ENCODE measurements at places on chromosomes 3 and 15.
A peak's percentile ranks its signal among the peaks of the same experiment; 100 is the strongest.

GRCh38 chr3:194870394-194871110, 184.9 kb downstream of the FAM43A start:
- no peak for DNase-seq

- DNase-seq, result no peak
Measured at GRCh38 chr3:136378011-136378410, 127.9 kb downstream of the PCCB start.

DNA sequence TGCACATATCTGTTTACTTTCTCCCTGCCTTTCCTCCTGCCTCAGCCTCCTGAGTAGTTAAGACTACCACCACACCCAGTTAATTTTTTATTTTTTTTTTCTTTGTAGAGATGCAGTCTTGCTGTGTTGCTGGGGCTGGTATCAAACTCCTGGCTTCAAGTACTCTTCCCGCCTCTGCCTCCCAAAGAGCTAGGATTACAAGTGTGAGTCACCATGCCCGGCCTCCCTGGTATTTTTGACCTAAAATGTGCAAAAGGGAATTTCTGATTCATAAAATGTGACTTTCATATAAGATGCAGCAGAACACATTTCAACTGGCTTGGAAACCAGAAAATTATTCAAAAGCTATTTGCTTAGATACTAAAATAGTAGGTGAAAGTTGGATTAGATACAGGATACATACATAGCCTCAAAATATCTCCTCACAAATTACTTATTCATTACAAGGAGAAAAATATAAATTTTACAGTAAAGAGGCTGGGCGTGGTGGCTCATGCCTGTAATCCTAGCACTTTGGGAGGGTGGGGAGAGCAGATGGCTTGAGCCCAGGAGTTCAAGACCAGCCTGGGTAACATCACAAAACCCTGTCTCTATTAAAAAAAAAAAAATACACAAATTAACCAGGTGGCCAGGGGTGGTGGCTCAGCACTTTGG, 32.0 kb downstream of the MAP4 start:
- no peak for DNase-seq

DNA sequence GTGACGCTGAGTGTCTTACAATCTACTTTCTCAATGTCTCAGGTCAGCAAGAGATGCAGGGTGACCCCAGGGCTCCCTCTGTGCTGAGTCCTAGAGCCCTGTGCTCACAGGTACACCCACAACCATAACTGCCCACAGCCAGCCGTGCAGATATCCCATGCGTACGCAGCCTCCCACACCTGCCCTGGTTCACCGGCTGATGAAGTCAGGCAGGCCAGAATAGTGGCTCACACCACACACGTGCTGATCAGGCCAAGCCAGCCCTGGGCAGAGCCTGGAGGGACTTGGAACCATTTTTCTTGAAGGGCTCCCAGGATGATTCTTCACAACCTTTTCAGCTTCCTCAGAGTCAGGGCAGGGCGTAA, 63.6 kb upstream of the RPL32 start:
- DNase-seq, result no peak

DNA sequence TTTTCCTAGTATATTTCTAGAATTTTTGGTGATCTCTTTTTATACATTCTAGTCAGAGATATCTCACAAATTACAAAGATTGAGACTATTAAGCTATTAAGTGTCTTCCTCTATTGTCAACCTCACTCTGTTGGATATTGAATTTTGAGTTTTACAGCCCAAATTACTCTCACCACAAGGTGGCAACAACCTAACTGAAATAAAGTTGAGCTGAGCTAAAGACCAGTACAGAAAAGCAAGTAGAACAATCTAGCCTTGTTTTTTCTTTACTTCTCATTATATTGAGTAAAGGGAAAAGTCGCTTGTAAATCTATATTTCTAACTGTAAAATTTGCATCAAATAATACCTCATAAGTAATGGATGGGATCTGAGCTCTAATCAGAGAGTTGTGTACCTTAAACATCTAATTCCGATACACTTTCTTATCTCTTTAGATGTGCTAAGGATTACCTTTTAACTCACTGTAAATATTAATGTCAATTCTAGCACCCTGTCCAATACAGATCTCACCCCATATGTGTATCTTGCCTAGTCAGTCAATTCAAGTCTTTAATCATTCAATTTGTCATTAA, 13.6 kb upstream of the COMMD2 start:
- DNase-seq, result no peak

GRCh38 chr3:189041482-189042090, 130.2 kb upstream of the TPRG1 start:
- DNase-seq, result peak; percentile 62

DNA sequence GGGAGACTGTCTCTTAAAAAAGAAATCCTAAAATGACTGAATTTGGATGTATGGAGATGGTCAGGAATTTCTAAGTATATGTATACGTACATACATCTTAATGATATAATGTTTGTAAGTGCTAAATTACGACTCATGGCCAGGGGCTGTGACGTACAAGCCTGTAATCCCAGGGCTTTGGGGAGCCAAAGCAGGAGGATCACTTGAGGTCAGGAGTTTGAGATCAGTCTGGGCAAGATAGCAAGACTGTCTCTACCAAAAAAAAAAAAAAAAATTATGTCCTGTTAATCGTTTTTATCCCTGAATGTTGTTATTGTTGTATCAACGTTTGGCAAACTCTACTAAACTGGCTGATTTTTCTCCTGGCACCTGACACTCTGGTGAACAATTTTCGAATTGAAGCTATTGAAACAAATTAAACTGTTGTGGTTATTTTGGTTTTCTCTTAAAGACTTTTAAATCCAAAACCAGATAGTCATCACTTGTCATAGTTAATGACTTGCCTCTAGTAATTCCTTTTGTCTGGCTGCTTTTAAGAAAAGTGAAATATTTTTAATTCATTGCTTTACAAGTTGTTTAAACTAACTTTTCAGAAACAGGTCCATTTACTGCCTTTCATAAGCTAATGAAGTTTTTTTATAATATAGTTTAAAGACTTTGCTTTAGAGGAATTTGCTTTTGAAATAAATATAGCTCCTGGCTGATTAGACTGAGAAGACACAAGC, 7.0 kb downstream of the MORF4L1 start:
- no peak for DNase-seq

- no peak for DNase-seq
Measured at GRCh38 chr3:50100386-50100785, 11.7 kb downstream of the RBM5 start.

DNA sequence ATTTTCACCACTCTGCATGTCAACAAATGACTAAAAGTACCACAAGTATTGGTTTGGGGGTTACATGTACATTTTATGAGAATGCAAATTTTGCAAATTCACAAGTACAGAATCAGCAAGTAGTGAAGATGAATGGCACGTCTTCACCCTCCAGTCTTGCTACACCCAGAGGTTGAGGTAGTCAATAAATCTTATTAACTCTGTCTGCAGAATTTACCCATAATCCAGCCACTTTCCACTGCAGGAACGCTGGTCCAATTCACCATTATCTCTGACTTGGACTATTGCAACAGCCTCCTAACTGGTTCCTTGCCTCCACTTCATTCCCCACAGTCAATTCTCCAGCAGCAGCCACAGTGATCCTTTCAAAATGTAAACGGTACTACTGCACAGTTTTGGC, 10.6 kb downstream of the PSMA4 start:
- no peak for DNase-seq

DNA sequence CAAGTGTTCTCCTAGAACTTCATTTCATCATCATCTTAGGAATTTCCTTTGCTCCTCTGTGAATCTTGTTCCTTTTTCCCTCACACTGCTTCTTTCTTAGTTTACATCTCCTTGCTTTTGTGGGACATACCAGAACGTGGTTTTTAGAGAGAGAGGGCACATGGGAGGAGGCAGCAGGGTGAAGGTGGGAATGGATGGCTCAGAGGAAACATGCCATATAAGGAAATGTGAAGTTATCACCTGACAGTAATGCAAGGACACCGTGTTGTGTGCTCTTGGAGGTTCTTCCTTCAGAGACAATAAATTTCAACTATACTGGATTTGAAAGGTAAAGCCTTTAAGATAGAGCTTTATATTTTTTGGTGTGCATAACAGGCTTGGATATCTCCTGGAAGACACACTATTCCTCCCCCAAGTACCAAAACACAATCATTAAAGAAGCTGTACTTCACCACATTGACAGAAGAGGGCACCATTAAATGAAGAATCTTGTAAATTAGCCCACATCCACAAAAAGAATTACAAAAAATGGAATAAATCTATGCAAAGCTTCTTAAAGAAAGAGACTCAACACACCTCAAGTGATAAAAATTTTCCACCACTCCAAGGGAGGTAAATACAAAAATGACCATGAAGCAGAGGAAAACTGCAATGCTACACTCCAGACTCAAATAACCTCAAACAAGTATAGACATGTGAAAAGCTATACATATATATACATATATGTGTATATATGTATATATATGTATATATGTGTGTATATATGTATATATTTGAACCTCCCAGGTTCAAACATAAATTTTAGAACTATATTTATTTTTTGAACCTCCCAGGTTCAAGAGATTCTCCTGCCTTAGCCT, 26.1 kb downstream of the RPL39L start:
- DNase-seq, result no peak

DNA sequence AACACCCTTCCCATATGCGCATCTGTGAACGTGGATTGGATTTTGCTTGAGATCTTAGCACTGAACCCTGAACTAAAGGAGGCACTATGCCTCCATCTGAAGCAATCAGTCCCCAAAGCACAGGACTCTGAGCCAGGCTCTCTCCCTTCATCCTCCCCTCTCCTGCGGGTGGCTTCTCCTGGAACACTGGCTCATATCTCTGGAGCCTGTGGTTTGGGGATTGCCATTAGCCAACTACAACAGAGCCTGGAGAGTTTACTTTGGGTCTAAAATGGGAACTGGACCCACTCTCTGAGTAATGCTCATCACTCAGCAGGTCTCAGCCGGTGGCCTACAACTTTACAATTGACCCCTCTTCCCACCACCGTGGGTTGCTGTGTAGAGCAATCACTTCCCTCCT, 190.8 kb upstream of the HES1 start:
- DNase-seq, result no peak

- no peak for DNase-seq
Measured at GRCh38 chr3:196756732-196757131, 17.1 kb downstream of the PAK2 start.

DNA sequence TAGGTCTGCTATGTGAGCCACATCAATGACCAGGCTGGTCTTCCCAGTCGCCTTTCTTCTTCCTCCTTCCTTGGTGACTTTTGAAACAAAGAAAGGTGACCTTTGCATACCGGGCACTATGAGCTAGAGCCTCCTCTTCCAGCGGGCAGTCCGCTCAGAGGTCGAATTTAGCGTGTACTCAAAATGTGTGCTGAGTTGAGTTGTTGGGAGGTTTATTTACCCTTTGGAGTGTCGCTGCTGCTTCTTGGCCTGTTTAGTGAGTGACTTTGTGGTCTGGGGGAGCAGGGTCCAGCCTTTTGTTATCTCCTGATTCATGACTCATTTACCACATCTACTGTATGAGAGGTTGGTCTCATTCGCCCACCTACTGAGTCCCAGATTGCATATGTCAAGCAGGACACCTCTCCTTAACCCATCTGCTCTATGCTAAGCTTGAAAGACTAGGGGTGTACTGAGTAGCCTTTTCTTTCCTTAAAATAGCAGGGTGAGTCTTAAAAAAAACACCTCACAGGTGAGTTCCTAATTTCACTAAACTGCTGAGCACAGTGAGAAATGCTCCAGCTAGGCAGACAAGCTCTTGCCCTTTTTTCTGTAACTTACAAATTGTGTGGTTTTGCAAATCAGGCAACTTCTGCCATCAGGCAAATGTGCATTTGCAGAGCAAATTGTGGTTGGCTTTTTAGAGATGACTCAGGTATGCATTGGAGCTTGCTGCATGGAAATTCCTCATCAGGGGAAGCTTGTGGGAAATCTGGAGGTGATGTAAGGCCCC, 3.2 kb upstream of the SIAH2 start:
- DNase-seq, result peak; percentile 61

DNA sequence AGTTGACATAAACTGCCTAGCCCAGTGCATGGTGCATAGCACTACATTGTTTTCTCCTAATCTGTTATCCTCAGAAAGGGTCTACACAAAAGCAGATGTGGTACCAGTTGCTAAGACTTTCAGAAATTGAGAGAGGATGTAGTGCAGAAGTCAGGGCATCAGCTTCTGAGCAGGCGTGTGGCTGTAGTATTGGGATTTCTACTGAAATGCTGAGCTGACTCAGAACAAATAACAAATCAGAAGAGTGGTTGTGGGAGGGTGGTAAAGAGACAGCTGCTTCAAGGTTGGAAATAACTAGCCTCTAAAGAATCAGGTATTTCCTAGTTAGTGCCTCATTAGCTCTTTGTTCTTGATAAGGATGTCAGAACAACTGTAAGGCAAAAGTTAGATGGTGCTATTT, 161.3 kb downstream of the AKAP13 start:
- DNase-seq, result no peak

- DNase-seq, result no peak
Measured at GRCh38 chr3:16143861-16144447, 30.5 kb upstream of the GALNT15 start.

GRCh38 chr3:37737134-37737533, 124.5 kb upstream of the CTDSPL start:
- no peak for DNase-seq

GRCh38 chr15:33448151-33448550, 137.4 kb downstream of the RYR3 start:
- DNase-seq, result no peak

- no peak for DNase-seq
Measured at GRCh38 chr15:90221246-90221900, 12.4 kb downstream of the CIB1 start.

DNA sequence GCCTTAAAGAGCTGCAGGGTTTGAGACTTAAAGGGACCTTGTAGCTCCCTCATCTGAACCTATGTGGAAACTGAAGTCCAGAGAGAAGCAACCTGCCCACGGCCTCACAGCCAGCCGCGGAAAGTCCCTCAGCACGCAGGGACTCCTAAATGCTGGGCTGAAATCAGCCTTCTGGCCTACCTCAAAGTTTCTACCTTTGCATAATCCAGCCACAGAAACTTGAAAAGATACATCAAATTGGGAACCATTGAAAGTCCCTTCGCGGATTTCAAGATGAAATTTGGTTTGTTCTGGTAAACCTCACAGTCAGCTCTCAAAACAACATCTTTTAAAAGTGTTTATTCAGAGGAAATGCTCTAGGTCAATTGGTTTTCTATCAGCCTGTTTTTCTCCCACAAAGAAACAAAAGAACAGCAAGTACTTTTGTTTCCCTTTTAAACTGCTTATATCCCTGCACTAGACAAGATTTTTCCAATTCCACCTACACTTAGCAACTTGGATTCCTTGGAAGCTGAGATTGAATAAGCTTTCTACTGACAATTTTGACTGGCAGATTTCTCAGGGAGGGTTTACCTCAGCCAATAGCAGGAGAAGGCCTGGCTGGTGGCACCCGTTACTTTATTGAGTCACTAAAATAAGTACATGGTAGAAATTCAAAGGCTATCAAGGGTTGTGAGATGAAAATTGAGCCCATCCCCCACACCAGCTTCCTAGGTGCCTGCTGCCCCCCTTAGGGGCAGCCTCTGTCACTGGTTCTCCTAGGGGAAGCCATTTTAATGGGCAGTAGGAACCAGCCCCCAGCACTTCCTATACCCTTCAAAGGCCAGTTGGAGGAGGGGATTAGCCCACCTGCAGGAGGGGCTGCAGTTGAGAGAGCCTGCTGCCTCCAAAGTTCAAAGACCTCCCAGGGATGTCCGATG, 171.2 kb downstream of the ADAMTS17 start:
- no peak for DNase-seq

- no peak for DNase-seq
Measured at GRCh38 chr3:15572138-15572537, 29.2 kb downstream of the HACL1 start.

Measured in stimulated activated CD4-positive, alpha-beta T cell treated with anti-CD3 and anti-CD28 coated beads, Interleukin-4, amount 100 ng/mL, for 4 hours (primary cell).